Fibroblast of upper back skin (primary cell): ENCODE measurements at places on chromosomes 1 and 21.

DNA sequence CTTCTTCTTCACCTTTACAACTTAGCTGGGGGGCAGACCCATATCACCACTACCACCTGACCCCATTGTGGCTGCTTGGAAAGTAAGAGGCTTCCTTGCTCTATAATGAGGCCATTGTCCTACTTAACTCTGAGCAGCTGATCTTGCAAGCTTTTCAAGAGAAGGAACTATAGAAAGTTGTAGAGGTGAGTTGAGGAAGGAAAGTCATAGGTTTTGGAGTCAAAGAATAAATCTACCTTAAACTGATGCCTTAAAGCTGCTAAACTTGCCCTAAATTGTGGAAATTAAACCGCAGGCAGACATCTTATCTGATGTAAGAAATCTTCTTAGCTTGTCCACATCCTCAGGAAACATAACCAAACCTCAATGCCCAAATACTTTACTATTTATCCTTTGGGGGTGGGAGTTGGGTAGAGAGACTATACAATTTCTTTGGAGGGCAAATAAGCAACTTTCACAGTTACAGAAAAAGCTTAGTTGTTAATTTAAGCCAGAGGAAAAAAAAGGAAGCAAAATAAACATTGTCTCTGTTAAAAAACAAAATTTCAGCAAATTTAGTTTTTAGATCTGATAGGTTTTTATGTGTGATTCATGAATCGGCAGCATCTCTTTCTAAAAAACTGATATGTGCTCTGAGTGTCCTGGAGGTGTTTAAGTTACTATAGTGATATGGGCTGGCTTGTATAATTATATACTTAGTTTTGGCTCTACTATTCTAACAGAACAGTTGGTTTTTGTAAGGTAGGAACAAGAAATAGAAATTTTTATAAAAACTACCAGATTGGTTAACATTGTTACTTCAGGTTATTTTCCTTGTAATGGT lies 4.7 kb downstream of the IL23R start:
- DNase-seq = no peak

GRCh38 chr1:203229471-203230135 lies at the start of gene CHIT1:
Gene CHIT1, minus strand, starts transcription at chr1:203229673. Its CDS starts 37 bp downstream, at chr1:203229636.
- DNase-seq = no peak

DNA sequence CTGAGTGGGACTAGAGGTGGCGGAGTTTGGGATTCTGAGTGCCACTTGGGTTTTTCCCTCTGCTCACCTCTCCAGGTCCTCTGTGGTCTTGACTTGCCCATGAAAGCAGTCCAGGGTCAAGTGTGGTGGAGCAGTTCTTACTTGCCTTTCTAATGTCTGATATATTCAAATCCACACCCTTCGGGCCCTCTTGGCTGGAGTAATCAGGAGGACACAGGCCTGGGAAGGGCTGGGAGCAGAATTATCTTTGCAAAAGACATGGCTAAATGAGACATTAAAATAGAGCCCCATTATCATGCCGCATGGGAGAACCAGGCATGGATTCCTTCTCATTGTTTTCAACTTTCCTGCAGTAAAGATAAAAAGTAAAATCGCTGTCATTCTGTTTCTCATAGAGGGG lies 74.0 kb downstream of the NFASC start:
- no peak for DNase-seq

GRCh38 chr1:224106568-224107281 lies 7.2 kb upstream of the FBXO28 start:
- peak; percentile 50 for DNase-seq

DNA sequence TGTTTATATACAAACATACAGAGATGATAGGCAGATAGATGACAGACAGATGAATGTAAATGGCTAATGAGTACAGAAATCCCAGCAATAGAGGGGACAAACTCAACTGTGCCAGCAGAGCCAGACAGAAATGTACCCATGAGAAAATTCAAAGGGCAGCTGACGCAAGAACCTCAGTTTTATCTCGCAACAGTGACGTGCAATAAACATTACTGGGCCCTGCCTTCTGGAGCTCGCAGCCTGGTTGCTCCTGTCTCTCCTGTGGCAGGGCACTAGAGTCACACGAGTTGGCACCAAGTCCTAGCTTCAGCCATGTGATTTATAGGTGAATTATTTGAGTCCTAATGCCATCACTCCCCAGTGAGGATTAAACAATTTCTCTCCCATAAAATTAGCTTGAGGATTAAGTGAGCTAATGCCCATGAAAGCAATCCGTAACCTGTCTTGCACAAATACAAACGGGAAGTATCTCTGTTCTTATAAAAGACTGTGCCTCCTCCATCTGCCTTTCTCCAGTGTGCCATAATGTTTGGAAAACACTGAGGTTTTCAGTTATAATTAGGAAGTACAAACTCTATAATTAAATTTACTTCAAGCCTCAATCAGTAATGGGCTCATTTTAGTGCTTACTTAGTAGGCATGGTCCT lies 50.7 kb downstream of the VAV3 start:
- DNase-seq = no peak

GRCh38 chr1:64059556-64059955 lies 143.9 kb upstream of the UBE2U start:
- no peak for DNase-seq

DNA sequence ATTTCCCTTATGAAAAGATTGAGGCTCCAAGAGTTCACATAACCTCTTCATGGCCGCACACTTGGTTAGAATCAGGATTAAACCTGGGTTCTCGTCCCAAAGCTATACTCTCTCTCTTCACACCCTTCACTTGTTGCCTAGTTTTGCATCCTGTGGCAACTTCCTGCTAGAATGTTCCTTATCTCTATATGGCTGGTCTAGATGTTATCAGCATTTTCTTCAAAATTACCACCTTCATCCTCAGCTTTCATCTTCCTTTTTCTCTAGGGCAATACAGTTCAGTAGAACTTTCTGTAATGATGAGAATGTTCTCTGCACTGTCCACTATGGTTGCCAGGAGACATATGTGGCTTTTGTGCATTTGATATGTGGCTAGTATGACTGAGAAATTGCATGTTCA lies 31.1 kb upstream of the BCAR3 start:
- DNase-seq = no peak

- peak; percentile 92 for DNase-seq
Observed at GRCh38 chr1:44721485-44722361, 9.2 kb downstream of the RNU5D-1 start.

DNA sequence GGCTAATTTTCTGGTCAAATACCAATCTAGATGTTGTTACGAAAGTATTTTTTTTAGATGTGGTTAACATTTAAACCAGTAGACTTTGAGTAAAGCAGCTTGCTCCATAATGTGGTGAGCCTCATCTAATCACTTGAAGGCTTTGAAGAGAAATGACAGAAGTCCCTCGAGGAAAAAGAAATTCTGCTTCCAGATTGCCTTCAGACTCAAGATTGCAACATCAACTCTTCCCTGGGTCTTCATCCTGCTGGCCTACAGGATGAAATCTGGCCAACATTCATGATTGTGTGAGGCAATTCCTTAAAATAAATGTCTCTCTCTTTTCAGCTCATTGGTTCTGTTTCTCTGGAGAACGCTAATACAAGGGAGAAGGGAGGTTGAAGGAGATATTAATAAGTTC lies 32.5 kb upstream of the SSX2IP start:
- peak; percentile 93 for DNase-seq

- no peak for DNase-seq
Observed at GRCh38 chr1:238895911-238896310, 490.5 kb upstream of the CHRM3 start.

GRCh38 chr1:202365092-202365815 lies 16.8 kb downstream of the PPP1R12B start:
- peak; percentile 61 for DNase-seq

DNA sequence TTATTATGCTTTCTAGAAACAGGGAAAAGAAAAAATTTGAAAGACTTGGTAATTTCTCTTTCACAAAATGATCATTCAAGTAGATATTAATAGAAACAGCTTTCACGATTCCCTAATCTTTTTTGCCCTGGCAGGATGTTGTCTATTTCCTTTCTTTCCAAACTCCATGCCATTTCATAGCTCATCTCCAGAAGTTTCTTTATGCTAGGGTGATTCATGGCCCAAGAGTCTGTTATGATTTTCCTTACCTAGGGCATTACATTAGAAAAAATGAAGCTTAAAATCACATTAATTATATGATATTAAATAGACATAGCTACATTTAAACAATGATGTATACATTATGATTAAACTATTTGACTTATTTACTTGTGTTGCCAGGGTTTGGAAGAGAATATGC lies 762.1 kb downstream of the LTN1 start:
- peak; percentile 44 for DNase-seq

GRCh38 chr21:39347537-39347936 lies 1.4 kb downstream of the HMGN1 start:
- no peak for DNase-seq

- no peak for DNase-seq
Observed at GRCh38 chr1:40926441-40926840, 53.1 kb upstream of the CTPS1 start.

DNA sequence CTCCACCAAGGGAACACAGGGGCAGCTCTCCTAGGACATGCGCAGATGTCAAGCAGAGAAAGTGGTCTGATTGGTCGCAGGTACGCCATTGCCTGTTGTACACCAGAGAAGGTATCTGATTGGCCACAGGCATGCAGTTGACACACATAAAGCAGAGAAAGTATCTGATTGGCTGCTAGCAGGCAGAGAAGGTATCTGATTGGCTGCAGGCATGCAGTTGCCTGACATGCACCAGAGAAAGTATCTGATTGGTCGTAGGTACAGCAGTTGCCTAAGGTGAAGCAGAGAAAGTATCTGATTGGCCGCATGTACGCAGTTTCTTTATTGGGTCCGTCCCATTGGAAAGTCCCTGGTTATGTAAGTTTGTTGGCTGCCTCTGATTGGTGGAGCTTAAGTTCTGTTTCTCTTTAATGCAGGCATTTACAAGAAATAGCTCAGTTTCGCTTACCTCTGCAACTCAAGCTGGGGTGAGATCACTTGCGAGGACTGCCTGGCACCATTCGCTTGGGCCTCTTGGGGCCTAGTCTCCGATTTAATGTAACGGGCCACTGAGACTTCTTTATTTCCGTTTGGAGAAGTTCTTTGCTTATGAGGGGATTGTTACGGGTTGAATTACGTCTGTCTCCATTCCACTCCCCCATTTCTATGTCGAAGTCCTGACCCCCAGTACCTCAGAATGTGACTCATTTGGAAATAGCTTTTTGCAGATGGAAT lies 74.2 kb downstream of the SIK1 start:
- peak; percentile 33 for DNase-seq

DNA sequence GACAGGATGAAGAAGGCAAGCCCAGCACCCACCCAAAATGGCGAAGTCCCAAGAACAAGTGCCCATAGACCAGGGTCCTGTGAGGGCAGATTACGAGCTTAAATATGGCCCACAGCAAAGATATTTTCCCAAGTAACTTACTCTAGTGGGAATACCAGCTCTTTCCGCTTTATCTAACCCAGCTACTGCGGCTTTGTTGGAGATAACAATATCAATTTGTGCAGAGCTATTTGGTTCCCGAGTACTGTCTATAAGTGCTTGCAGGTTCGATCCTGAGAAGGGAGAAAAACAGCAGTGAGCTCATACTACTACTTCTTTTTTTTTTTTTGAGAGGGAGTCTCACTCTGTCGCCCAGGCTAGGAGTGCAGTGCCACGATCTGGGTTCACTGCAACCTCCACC lies 14.3 kb upstream of the DNAJC28 start:
- DNase-seq = no peak

- peak; percentile 31 for DNase-seq
Observed at GRCh38 chr1:219383281-219383680, 209.6 kb downstream of the LYPLAL1 start.
